ENCODE measurements at places on chromosomes 7 and 10.

DNA sequence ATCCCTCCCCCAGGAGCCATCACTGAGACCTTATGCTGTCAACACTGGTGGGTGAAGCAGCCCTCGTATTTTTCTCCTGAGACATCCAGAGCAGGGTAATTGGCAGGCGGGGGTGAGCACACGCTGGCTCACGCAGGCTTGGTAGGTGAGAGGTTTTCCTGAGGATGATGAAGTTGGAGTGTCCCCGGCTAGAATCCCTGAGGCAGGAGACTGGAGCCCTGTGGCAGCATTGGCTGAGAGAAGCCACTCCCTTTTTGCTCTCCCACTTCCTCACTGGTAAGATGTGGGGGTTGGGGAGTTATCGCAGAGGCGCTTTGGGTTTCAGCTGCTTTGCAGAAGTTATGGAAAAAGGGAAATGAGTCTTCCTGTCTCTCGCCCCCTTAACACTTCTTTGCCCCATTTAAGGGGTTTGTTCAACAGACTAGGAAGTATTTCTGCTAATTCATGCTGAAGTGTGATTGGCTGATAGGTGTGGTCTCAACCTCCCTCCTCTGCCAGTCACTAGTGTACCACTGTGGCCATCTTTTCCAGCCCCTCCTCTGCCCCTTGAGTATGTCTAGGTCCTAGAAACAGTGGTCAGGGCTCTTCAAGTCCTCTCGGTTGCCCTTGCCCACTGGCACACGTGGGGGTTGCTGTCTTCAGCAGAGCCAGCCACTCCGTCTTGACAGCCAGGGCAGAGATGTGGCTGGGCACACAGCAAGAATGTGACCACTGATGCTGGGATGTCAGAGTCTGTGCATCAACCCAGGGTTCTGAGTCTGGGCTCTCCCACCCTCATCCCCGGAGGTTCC, 5.7 kb downstream of the ARPC1B start:
- no peak for DNase-seq
- peaks cover 55% of the 10 kb centered on the region for H3K4me1 ChIP-seq
- H3K4me3 ChIP-seq, result peak overlapping the region; percentile 44
- H3K27me3 ChIP-seq, result no peaks in the 10 kb centered on the region

DNA sequence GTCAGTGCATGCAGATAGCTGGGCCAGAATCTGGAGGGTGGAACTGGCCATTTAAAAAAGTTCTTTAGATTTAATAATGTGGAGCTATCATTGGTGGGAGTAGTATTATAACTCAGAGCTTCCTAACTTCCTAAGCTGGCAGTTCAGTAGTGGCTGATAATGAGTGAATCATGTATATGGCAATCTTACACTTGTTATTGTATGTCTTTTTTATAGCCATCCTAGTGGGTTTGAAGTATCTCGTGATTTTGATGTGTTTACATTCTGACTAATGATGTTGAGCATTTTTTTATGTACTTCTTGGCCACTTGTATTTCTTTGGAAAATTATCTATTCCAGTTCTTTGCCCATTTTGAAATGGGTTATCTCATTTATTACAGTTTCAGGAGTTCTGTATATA, 15.4 kb downstream of the TFAM start:
- no peaks in the 10 kb centered on the region for H3K4me1 ChIP-seq
- H3K27me3 ChIP-seq, result no peaks in the 10 kb centered on the region
- no peak overlapping the region for H3K27ac ChIP-seq
- no peak for DNase-seq
- peaks cover 26% of the 10 kb centered on the region for H3K36me3 ChIP-seq

- no peak overlapping the region for H3K27ac ChIP-seq
- no peak for DNase-seq
- no peak overlapping the region for H3K4me3 ChIP-seq
- no peaks in the 10 kb centered on the region for H3K27me3 ChIP-seq
- no peaks in the 10 kb centered on the region for H3K36me3 ChIP-seq
Observed at GRCh38 chr10:33780961-33781360, 446.5 kb upstream of the NRP1 start.

GRCh38 chr7:74280985-74281384, 8.2 kb upstream of the CLIP2 start:
- no peaks in the 10 kb centered on the region for H3K27me3 ChIP-seq
- H3K27ac ChIP-seq, result no peak overlapping the region
- no peak overlapping the region for H3K4me3 ChIP-seq
- DNase-seq, result no peak
- H3K36me3 ChIP-seq, result no peaks in the 10 kb centered on the region

- no peaks in the 10 kb centered on the region for H3K36me3 ChIP-seq
- H3K4me1 ChIP-seq, result no peaks in the 10 kb centered on the region
- DNase-seq, result no peak
Observed at GRCh38 chr10:123081896-123082295, 53.9 kb upstream of the HMX3 start.

- no peak overlapping the region for H3K27ac ChIP-seq
- no peak overlapping the region for H3K4me3 ChIP-seq
- DNase-seq, result no peak
- H3K36me3 ChIP-seq, result no peaks in the 10 kb centered on the region
- no peaks in the 10 kb centered on the region for H3K27me3 ChIP-seq
- no peaks in the 10 kb centered on the region for H3K4me1 ChIP-seq
Observed at GRCh38 chr10:42646687-42647640, 8.6 kb upstream of the ZNF33B start.

GRCh38 chr10:21173802-21174714, 276.9 kb upstream of the NEBL start:
- H3K36me3 ChIP-seq, result no peaks in the 10 kb centered on the region
- peaks cover 4% of the 10 kb centered on the region for H3K27me3 ChIP-seq
- H3K27ac ChIP-seq, result peak overlapping the region; percentile 15
- H3K4me3 ChIP-seq, result peak overlapping the region; percentile 58

GRCh38 chr10:103921750-103922195, 3.8 kb upstream of the STN1 start:
- H3K27me3 ChIP-seq, result no peaks in the 10 kb centered on the region
- H3K27ac ChIP-seq, result no peak overlapping the region
- no peak overlapping the region for H3K4me3 ChIP-seq
- no peaks in the 10 kb centered on the region for H3K36me3 ChIP-seq
- peaks cover 18% of the 10 kb centered on the region for H3K4me1 ChIP-seq

GRCh38 chr10:52668024-52668423, 104.6 kb downstream of the MBL2 start:
- H3K27me3 ChIP-seq, result no peaks in the 10 kb centered on the region
- no peaks in the 10 kb centered on the region for H3K36me3 ChIP-seq
- H3K4me1 ChIP-seq, result no peaks in the 10 kb centered on the region
- DNase-seq, result no peak
- no peak overlapping the region for H3K4me3 ChIP-seq
- H3K27ac ChIP-seq, result no peak overlapping the region

DNA sequence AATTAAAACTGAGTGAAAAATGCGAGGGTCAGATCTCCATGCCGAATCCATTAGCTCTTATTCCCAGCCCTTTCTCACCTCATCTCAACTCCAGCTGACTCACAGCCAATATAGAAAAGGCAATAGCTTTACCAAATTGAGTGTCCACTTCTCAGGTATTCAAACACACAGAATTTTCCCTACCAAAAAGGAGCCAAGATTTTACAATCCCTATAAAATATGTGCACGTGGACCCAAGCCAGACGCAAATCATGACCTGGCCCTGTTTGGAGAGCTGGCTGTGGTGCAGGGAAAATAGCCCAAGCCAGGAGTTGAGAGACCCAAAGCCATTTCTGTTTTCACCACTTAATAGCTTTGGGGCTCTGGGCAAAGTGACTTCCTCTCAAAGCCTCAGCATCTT, 379.7 kb upstream of the AUTS2 start:
- H3K4me1 ChIP-seq, result peaks cover 10% of the 10 kb centered on the region
- no peaks in the 10 kb centered on the region for H3K36me3 ChIP-seq
- no peaks in the 10 kb centered on the region for H3K27me3 ChIP-seq
- no peak overlapping the region for H3K27ac ChIP-seq

DNA sequence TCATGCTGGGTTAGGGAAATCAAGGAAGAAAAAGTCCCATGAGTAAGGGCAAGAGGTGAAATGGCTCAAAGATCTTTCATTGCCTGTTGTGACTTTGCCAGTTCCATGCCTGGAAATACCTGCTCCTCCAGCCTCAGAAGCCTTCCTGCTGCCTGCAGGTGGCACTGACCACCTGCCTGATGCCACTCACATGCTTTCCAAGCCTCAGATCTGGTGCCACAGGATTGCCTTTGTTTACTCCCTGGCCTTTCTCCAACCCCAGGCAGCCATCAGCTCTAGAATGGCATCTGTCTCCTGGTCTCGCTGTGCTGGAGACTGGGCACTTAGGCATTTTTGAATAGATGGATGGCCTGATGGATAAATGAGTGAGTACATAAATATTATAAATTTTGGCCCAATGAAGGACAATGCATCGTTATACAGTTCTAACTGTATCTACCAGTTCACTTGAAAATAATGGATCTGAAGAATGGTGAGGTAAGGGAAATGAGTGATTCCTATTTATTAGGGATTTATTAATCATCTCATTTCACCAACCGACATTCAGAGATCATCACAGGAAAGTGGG, 657.2 kb downstream of the INHBA start:
- no peaks in the 10 kb centered on the region for H3K4me1 ChIP-seq
- no peak overlapping the region for H3K27ac ChIP-seq
- no peaks in the 10 kb centered on the region for H3K27me3 ChIP-seq

GRCh38 chr7:44575054-44575453, 1.3 kb upstream of the DDX56 start:
- H3K27ac ChIP-seq, result peak overlapping the region; percentile 87
- peaks cover 44% of the 10 kb centered on the region for H3K4me1 ChIP-seq
- no peak overlapping the region for H3K4me3 ChIP-seq
- no peaks in the 10 kb centered on the region for H3K27me3 ChIP-seq

DNA sequence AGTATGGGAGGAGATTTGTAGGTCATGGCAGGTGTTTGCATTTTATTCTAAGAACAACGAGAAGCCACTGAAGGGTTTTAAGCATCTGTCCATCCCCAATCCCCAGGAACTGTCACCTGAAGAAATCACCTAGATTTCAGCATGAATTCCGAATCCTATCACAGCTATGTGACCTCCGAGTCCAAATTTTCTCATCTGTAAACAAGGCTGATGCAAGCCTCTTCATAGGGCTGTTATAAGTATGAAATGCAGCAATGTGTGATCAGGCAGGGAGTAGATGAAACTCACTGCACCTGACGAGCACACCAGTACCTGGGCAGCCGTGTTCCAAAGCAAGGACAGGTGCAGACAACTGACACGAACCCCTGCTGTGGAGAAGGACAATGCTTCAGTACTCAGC, 14.0 kb downstream of the HABP2 start:
- H3K4me3 ChIP-seq, result no peak overlapping the region
- no peaks in the 10 kb centered on the region for H3K27me3 ChIP-seq
- H3K27ac ChIP-seq, result no peak overlapping the region
- H3K36me3 ChIP-seq, result no peaks in the 10 kb centered on the region
- no peak for DNase-seq

- DNase-seq, result no peak
- H3K27me3 ChIP-seq, result no peaks in the 10 kb centered on the region
- H3K4me1 ChIP-seq, result no peaks in the 10 kb centered on the region
- H3K27ac ChIP-seq, result no peak overlapping the region
- H3K36me3 ChIP-seq, result no peaks in the 10 kb centered on the region
Observed at GRCh38 chr10:114674346-114674745, 16.3 kb upstream of the ABLIM1 start.

DNA sequence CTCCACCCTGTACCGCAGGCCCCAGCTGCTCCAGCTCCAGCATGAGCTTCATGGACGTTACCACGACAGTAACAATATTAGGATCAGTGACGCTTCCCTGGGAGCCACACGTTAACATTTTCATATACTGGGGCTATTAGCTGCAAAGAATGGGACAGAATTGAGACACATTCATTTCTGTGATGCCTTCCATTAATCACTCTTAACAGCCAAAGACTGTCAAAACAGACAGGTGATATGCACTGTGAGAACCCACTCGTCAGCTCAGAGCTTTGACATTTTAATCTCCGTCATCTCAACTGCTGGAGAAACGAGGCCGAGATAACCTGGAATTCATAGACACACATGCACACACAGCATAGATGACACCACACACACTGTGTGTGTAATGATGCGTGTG, 408.4 kb upstream of the SHH start:
- H3K36me3 ChIP-seq, result no peaks in the 10 kb centered on the region
- H3K27me3 ChIP-seq, result no peaks in the 10 kb centered on the region
- H3K27ac ChIP-seq, result no peak overlapping the region
- H3K4me3 ChIP-seq, result no peak overlapping the region

DNA sequence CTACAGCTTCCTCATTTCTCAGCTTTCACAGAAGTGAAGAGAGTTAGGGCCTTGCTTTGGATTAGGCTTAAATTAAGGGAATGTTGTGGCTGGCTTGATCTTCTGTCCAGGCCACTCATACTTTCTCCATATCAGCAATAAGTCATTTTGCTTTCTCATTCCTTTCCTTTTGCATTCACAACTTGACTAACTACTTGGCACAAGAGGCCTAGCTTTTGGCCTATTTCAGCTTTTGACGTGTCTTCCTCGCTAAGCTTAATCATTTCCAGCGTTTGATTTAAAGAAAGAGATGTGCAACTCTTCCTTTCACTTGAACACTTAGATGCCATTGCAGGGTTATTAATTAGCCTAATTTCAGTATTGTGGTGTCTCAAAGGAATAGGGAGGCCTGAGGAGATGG, 712.0 kb downstream of the INHBA start:
- no peak overlapping the region for H3K4me3 ChIP-seq
- DNase-seq, result no peak
- H3K27ac ChIP-seq, result no peak overlapping the region
- peaks cover 12% of the 10 kb centered on the region for H3K4me1 ChIP-seq

Measured in esophagus muscularis mucosa (tissue), 4 donors.